ENCODE measurements at places on chromosomes 5 and 9.

- no peak for DNase-seq
Observed at GRCh38 chr9:88997646-88998045, 6.4 kb downstream of the S1PR3 start.

DNA sequence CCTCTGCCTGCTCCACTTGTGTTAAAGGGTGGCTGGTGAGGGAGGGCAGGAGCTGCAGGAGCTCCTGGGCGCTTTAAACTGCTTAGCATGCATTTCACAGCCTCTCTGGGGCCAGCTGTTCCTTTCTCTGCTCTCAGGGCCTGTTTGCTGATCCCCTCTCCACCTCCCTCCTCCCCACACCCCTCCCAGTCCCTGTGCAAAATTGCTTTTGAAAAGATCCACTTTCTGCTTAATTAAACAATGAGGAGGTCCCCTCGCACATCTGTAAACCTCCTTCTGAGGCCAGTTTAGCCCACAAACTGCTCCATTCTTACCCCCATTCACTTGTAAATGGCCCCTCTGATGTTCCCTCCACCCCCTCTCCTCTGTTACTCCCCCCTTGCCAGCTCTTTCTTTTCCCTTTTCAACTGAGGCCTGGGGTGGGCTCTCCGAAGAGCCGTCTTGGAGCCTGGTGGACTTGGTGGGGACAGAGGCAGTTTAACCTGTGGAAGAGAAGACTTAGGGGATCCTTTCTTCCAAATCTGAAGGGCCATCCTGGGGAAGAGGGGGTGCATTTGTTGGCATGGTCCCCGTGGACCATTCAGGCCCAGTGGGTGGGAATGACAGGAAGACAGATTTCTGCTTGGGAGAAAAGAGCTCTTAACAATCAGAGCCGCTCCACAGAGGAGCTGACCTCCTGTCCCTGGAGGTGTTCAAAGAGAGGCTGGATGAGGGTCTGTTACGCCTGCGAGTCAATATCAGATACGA, 12.0 kb downstream of the URM1 start:
- no peak for DNase-seq

GRCh38 chr9:128921881-128922763, 1.3 kb downstream of the PHYHD1 start:
- DNase-seq, result no peak

GRCh38 chr5:16427587-16427986, 38.0 kb downstream of the ZNF622 start:
- DNase-seq, result no peak

DNA sequence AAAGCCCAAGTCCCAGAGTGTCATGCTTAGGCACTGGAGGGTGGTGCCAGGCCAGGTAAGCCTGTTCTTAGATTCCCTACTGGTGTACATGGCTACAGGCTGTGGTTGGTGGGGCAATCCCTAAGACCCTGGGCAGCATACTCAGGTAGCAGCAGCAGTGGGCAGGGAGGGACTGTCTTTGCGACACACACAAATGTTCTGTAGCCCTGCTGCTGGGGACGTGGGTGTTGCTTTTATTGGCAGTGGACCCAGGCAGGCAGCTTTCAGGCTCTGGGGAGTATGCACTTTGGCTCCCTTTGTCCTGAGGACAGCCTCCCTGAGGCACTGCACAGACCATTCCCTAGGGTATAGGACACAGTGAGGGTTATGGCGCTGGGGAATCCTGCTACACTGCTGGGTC, 137.1 kb upstream of the ADAMTS19 start:
- DNase-seq, result no peak

GRCh38 chr5:18872978-18873377, 1115.0 kb downstream of the CDH18 start:
- no peak for DNase-seq

DNA sequence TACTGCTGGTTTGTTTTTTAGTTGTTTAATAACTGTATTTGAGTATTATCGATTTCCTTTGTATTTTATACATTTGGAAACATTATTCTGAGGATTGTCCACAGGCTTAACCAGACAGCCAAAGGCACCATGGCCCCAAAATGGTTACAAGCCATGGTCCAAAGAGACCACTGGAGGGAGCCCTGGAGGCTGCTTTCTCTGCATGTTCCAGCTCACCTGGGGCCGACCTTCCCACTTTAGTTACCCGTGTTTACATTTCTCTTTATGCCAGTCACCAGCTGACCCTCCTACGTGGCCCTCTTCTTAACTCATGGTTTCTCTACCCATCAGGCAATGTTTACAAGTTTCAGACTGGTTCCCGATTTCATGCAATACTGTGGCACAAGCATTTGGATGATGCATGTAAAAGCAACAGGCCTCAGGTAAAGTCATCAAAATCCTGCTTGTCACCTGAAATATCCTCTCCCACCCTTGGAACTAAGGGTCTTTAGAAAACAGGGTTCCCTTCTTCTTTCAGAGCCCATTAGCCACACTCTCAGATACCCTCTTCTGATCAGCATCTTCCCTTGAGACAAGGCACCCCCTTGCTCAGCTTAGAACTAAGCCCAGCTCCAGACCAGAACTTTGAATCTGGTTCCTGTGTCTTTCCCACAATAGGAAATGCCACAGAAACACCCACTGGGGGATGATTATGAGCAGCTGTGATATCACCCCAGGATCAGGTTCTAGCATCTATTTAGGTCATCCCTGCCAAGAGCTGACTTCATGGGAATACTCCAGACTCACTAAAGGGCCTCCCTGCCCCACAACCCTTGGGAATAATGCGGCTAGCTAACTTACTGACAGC, 49.9 kb upstream of the GARNL3 start:
- DNase-seq, result peak; percentile 78

GRCh38 chr9:36127652-36128244, 8.8 kb upstream of the GLIPR2 start:
- no peak for DNase-seq
